ENCODE measurements at places on chromosomes 5 and 9.
A peak's percentile ranks its signal among the peaks of the same experiment; 100 is the strongest.

DNA sequence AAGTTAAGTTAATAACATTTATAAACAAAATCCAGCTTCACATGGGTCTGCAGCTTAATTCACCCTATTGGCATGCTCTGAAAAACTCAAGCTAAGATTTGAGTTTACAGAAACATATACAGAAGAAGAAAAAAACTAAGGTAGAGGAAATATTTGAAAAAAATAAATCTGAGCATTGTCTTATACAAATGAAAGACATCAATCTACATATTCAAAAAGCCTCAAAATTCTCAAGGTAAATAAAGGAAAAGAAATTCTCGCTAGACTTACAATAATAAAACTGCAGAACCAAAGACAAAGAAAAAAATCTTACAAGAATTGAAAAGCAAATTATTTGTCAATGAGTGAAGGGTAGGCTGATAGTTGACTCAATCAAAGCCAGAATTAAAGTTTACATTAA lies 493.4 kb downstream of the CETN3 start:
- DNase-seq: no peak

GRCh38 chr5:78063495-78063894 lies 231.0 kb downstream of the AP3B1 start:
- no peak for DNase-seq

DNA sequence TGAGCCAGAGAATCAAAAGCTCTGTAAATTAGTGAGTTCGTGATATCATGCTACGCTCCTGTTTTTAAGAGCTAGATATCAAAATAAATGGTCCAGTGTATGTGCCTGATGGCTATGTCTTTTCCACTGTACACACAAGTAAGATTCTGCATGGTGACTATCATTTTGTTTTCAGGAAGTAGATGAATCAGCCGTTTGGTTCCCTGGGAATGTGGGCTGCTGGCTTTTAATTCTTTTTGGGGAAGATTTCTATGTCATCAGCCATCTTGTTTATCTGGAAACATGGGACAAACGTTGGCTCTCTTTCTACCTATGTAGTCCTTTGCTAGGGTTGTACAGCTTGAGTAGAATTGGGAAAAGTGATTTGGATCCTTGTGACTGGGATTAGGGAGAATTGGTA lies 126.7 kb downstream of the GRIA1 start:
- peak; percentile 52 for DNase-seq

DNA sequence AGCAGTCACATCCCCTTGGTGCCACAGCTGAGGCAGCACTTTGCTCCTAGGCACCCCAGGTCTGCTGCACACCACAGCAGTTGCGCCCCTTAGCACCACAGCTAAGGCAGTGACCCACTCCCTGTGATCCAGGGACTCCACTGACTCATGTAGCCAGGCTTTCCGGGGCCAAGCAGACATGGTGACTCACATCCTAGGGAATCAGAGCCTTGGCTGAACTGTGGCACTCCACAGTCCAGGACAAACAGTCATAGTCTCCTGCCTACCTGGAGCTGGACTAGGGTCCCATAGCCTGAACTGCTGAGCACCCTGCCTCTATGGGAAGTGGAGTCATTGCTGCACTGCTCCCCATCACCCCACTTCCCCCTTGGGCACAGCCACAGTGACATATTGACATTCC lies 338.7 kb downstream of the NPR3 start:
- DNase-seq: peak; percentile 77

- no peak for DNase-seq
These were observed 2.1 kb upstream of the ZFR start for GRCh38 chr5:32446630-32447029.

DNA sequence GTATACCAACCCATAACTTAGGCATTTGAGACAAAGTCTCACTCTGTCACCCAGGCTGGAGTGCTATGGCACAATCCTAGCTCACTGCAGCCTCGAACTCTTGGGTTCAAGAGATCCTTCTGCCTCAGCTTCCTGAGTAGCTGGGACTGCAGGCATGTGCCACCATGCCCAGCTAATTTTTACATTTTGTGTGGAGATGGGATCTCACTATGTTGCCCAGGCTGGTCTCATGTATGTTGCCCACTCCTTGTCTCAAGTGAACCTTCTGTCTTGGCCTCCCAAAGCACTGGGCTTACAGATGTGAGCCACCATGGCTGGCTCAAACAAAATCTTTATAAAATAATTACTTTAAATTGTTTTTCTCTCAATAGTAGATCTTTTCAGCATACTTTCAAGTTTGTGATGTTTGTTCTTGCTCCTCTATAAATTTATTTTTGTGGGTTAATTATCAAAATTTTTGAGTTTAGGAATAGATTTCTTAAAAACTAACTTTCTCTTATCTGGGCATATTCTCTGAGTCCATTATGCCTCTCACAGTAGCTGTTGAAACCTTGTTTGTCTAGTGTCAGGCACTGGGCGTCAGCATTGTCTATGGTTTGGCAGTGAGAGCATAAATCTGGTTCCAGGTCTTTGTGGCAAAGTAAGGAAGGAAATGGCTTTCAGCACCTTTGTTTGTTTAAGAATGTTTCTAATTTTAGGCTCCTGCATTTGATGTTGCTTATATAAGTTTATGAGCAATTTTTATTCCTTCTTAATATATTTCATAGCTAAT lies 38.7 kb downstream of the NLN start:
- DNase-seq: peak; percentile 82

- DNase-seq: no peak
These were observed 78.7 kb upstream of the GNA14 start for GRCh38 chr9:77726814-77727213.

- DNase-seq: no peak
These were observed 26.3 kb downstream of the LIFR start for GRCh38 chr5:38529955-38530646.

DNA sequence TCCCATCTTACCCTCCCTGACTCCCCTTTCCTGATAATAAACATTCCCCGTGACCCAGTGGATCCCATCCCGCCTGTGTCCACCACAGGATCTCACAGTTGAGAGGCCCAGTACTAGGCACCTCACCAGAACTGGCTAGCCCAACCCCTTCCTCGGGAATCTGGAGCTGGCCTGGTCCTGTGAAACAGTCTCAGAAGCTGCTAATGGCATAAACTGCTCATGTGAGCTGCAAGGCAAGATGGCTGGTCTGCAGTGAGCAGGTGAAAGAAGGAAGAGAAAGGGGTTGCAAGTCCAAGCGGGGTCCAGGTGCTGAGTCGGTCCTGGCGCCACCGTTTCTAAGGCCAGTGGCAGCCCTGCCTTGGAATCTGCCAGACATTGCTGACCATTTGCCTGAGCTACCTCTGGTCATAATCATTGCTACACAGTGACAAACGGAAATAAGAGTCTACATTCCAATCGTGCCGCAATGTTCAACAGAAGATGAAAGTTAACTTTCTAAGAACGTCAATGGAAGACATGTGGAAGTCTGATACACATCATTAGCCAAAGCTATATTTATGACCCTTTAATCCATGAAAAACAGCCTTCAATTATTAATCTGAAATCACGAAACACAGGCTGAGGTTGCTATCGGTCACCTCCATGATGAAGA lies 33.7 kb downstream of the DNAH5 start:
- no peak for DNase-seq

DNA sequence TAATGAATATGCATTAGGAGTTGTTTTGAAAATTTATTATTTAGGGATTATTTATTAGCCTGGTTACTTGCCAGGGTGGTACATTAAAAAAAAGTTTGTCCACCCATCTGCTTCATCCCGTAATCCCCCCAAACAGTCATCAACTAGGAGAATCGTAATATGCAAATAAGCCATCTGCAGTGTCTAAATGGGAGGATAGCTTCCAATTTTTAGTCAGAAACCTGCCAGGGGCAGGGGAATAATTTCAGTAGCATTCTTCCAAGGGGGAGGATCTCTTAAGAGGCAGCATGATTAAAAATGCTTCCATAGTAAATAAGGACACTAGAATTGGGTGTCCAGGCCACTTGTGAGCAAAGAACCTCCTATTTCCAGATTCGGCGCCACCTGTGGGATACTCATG lies 43.3 kb downstream of the SH3GL2 start:
- no peak for DNase-seq

DNA sequence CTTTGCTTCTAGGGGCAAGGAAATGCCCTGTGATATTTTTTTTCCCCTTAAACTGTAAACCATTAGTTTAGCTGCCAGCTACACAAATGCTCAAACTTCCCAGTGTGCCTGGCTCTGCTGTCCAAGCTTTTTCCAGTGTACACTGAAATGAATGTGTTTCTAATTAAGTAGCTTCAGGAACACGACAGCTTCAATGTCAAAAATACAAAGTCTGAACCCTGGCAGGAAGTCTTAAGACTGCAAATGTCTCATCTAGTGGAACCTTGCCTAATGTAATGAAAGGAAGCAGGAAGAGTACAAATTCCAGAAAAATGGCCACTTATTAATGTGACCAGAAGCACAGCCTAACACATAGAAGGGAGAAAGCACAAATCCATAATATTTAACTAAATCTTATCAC lies 255.2 kb downstream of the CRB2 start:
- peak; percentile 14 for DNase-seq

GRCh38 chr5:167871091-167871490 lies 420.4 kb upstream of the WWC1 start:
- no peak for DNase-seq

- DNase-seq: peak; percentile 37
These were observed at the start of gene DMRT3 for GRCh38 chr9:976258-976942. TSS of gene DMRT3 (plus strand) at chr9:976655. CDS start at chr9:977002, 347 bp downstream.
